ENCODE measurements at places on chromosomes 2 and 18.

GRCh38 chr2:113061241-113061640 is 2.2 kb downstream of the IL36RN start:
- no peak for DNase-seq

- DNase-seq, result no peak
These were observed 44.6 kb downstream of the SMAD4 start for GRCh38 chr18:51074605-51075004.

- no peak for DNase-seq
These were observed 66.7 kb upstream of the DNAJC10 start for GRCh38 chr2:182649316-182649715.

DNA sequence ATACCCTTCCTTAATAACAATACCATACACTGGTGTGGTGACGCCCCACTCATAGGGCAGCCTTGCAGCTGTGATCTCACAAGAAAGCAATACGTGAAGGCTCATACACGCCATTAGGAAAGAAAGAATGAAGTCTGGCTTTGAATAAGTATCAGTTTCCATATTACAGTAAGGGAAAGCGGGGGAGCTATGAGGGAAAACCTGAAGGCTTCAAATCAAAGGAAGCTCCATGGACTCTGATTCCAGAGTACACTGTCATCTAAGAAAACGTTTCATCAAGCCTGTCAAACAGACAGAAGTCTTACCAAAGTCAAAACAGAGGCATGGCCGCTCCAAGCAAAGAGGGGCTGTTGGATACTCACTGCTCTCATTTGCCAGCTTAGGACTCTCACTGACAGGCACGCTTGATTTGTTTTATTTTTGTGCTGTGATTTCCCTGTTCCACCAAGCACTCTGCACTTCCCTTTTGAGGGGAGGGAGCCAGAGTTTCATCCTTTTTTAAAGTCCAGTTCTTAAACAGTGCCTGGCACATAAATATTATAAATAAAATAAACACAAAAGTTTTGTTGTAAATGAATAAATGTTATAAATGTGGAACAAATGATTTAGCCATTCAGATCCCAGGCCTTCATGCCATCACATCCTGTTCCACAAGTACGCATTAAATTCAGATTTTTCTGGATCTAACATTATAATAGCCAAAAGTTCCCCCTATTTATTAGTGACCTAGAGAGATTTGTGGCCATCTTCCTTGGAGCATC is 221.2 kb downstream of the PIEZO2 start:
- DNase-seq, result no peak

GRCh38 chr18:77342736-77343135 is 93.1 kb downstream of the GALR1 start:
- no peak for DNase-seq

DNA sequence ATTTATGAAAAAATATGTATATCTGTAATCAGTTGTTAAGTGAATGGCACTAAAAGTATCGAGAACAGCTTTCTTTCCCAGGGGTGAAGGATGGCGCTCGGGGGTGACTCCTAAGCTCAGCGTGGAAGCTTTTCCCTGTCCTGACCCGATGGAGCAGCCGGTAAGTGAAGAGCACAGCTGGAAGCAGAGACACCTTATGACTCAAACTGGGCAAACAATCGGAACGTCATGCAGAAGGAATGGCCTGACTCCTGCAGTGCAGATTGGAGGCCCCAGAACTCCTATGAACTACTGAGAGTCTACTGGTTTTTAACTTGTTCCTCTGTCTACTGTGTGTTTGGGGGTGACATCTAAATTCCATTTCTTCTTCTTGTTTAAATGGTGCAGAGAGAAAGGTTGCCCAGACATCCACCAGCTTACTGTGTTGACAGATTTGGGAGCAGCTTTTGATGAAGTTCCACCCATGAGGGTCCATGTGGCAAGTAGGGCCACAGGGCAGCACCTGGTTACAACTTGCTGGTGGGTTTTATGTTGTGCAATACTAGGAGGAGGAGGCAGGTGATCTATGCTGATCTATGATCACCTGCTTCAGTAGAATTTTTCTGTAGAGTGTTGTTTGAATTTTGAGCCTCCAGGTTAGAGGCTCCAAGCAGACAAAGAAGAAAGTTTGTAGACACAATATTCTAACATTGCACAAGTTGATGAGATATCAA is 52.8 kb upstream of the TMEM182 start:
- no peak for DNase-seq

GRCh38 chr2:48213646-48214045 is 307.3 kb upstream of the FBXO11 start:
- no peak for DNase-seq

- DNase-seq, result no peak
These were observed 385.8 kb downstream of the GALR1 start for GRCh38 chr18:77635451-77635850.

- DNase-seq, result no peak
These were observed 2.1 kb upstream of the EMILIN1 start for GRCh38 chr2:27076323-27076722.

DNA sequence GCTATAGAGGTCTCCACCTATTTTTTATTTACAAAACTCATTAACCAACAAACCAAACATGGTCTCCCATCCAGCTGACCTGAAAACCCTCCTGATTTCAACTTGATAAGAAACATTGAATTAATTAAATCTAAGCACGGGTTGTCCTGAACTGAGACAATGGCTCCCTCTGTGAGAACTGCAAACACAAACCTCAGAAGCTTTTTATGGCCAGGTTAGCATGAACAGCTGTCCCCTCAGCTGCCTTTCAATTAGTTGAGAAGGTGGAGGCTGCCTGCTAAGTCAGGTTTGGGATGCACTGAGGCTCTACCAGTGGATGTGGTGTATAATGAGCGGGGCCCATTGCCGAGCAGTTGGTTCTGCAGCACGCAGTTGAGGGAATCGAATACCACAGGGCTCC is 258.5 kb upstream of the DDX18 start:
- no peak for DNase-seq
